ENCODE measurements at places on chromosomes 13 and 19.

DNA sequence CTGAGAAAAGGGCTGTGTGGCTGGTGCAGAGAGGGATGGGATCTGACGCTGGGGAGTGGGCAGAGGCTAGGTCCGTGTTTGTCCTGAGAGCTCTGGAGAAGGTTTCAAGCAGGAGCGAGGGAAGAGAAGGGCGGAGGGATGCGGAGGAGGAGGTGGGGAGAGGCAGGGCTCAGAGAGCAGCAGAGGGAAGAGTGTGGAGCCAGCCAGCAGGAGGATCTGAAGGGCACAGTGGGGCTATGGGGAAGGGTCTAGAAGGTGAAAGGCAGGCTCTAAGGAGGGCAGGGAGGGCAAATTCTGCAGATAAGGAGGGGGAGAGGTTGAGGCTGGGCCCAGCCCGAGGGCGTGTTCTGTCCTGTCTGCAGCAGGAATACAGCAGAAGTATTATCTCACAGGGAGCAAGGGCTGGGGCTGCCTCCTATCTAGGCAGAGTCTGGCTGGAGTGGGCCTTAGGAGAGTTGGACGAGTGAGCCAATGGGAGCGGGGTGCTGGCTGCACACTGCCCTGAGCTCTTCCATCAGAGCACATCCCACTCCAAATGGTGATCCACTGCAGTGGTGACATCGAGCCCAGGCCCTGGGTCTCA is 6.1 kb downstream of the AP2A1 start:
- no peak for DNase-seq

- no peak for DNase-seq
Measured at GRCh38 chr19:16363133-16363851, 38.7 kb downstream of the KLF2 start.

DNA sequence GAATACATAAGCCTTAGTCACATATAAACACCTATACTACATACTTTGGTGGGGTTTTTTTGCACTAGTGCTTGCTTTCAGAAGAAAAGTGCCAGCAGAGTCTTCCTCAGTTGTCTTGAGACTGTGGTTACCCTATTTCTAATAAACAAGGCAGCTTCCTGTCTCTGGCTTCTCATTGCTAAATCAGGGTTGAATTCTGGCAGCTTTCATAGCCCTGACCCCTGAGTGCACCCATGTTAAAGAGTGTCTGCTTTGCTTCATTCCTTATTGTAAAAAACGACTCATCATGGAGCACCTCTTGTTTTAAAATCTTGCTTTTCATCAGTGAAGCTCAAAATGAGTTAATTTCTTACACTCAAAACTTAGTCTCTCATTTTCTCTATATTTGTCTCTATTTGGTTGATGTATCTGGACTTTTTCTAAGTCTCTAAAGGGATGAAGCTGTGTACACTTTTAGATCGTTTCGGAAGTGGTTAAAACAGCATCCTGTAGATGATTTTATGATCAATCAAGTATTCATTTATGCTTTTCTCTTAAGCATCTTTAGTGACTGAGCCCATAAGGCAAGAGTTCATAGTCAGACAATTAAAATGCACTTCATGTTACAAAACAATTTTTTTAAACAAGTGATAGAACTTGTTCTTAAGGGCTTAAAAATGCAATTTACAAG is 72.1 kb downstream of the KLF12 start:
- no peak for DNase-seq

- no peak for DNase-seq
Measured at GRCh38 chr19:19746286-19747213, 13.6 kb upstream of the ZNF14 start.

DNA sequence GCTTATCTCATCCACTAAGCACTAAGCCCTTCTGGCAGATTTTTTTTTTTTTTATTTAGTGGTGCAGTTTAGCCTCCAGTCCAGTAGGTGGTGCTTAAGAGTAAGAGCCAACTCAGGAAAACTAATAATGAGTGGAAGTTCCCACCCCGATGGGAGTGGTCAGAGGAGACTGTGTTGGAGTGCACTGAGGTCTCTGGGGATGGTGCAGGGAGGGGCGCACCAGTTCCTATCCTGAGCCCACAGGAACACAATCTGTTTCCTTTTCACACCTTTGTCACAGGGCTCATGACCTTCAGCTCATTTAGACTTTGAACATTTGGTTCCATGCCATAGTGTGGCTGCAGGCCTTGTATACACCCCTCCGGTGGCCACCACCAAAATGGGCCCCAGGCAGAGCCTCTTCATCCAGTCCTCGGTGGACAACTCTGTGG is 367.4 kb downstream of the SPRY2 start:
- no peak for DNase-seq

GRCh38 chr19:40689339-40690049 is 957 bp downstream of the NUMBL start:
- DNase-seq: no peak

- DNase-seq: no peak
Measured at GRCh38 chr19:35209646-35210045, 18.9 kb downstream of the FAM187B start.

DNA sequence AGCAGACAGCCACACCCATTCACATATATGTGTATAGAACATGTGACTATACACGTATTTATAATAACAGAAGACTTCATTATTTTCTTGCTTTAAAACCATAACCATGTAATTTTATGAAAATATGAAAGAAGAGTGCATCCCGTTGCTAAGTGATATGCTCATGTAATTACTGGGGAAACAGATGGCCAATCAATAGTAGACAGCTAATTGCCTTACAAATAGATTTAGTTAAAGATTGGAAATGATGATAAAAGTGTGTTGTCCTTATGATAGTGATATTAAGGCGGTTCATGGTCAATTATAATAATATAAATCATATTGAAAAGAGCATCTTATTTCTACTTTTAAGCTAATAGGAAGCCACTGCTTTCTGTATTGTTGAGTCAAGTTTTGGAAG is 95.9 kb downstream of the RFC3 start:
- no peak for DNase-seq

- DNase-seq: no peak
Measured at GRCh38 chr13:74006666-74007065, 127.5 kb downstream of the KLF12 start.

DNA sequence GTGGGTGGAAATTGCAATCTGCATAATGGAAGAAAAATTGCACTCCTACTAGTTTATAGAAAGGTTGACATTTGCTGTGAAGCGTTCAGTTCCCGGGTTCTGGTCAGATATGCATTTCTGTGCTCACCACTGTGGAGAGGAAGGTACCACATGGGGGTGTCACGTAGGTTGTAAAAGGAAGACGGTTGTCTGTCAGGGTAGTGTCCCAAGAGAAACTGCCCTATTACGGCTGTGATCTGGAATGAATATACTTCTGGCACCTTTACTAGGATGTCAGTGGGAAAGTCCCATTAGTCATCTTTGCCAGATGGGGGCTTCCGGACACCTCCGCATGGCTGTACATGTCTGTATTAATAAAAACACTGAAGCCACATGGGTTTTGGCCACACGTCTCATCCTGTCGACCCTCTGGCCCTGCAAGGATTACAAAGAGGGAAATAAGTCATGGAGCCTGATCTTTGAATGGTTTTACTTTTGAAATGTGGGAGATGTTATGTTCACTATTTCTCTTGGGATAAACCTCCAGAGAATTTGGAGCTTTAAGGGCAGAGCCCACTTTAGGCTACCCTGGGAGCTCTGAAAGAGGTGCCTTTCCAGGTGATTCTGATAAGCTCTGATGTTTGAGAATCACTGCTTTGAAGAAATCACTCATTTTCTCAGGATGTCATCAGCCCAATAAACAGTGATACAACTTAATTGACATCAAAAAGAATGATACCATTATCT is 133.9 kb downstream of the AKAP11 start:
- no peak for DNase-seq

DNA sequence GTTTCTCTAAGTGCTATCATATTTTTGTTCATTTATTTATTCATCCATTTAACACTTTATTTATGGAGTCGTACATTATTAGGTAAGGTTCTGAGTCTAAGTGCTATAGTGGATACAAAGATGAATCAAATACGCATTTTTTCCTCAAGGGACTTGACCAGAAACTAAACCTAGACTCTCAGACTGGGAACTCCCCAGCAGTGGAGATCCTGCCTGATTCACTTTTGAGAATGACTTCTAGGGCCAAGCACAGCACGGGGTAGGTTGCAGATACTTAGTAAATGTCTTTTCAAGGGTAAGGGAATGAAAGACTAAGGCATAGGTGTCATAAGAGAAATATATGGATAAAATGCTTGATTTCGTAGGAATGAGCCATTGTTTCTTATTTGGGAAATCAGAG is 7.2 kb downstream of the DNAJC15 start:
- DNase-seq: no peak

- DNase-seq: no peak
Measured at GRCh38 chr13:26253262-26253786, 605 bp upstream of the CDK8 start.

- no peak for DNase-seq
Measured at GRCh38 chr13:110471833-110472162, 89.7 kb downstream of the RAB20 start.

GRCh38 chr13:71587817-71588216 is 279.2 kb downstream of the DACH1 start:
- no peak for DNase-seq

- no peak for DNase-seq
Measured at GRCh38 chr13:32381539-32381938, 46.4 kb downstream of the N4BP2L1 start.

DNA sequence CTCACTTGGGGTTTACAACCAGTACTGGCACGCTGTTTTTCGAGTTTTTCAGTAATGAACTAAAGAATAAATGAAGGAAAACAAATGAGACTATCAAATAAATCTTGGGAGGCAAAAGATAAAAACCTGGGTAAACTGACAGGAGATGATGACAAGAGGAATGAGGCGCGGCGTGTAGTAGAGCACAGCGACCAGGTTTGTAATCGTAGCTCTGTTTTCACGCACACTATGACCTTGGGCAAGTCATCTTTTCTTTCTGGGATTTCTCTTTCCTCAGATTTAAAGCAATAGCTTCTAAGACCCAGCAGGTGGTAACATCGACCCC is 419 bp downstream of the MRPS31 start:
- DNase-seq: no peak

DNA sequence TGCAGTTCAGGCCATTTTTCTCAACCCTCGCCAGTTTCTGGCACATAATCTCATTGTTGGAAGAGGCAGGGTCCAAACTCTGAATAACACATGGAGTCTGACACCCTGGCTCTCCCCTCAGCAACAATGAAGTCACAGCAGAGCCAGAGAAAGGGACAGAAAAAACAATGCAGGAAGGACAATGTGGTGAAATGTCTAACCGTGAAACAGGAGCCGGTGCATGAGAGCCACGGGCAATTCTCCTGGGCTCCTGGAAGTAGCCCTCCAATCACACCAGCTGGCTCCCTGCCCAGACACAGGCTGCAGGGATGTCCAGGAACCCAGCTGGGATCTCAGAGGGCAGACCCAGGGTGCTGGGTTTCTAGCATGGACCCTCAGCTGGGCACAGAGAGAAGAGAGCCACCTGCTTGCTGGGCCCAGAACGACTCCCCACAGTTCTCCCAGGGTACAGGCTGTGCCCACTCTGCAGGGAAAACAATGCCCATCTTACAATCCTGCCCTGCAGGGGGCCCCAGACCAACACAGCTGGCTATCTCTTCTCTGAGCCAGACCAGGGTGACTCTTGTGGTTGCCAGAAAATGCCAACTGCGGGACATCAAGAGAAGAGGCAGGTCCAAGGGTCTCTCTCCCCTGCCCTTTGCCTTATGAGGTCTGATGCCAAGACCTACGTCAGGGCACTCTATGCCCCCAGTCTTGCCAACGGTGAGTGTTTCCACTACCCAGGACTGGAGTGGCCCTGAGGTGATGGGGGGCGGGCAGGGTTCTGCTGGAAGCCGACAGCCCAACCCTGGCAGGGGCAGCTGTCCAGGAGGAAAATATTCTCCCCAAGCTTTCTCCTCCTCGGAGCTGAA is 64.5 kb downstream of the CEBPG start:
- no peak for DNase-seq

- no peak for DNase-seq
Measured at GRCh38 chr19:47469363-47469700, 2.4 kb downstream of the SLC8A2 start.

DNA sequence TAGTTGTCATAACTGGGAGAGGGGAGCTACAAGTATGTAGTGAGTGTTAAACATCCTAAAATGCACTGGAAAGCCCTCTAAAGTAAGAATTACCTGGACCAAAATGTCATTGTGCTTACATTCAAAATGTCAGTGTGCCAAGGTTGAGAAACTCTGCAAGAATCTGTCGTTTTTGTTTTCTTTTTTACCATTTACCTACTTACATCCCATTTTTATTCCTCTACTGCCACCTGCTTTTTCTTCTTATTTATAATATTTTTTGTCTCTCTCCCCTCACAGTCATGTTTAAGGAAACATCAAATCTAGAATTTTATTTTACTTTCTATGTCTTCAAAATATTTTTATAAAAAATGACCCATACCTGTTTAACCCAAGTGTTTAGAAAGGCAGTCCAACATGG is 226.4 kb downstream of the PCDH17 start:
- DNase-seq: no peak

- no peak for DNase-seq
Measured at GRCh38 chr19:39277598-39277997, 9.4 kb downstream of the IFNL2 start.

DNA sequence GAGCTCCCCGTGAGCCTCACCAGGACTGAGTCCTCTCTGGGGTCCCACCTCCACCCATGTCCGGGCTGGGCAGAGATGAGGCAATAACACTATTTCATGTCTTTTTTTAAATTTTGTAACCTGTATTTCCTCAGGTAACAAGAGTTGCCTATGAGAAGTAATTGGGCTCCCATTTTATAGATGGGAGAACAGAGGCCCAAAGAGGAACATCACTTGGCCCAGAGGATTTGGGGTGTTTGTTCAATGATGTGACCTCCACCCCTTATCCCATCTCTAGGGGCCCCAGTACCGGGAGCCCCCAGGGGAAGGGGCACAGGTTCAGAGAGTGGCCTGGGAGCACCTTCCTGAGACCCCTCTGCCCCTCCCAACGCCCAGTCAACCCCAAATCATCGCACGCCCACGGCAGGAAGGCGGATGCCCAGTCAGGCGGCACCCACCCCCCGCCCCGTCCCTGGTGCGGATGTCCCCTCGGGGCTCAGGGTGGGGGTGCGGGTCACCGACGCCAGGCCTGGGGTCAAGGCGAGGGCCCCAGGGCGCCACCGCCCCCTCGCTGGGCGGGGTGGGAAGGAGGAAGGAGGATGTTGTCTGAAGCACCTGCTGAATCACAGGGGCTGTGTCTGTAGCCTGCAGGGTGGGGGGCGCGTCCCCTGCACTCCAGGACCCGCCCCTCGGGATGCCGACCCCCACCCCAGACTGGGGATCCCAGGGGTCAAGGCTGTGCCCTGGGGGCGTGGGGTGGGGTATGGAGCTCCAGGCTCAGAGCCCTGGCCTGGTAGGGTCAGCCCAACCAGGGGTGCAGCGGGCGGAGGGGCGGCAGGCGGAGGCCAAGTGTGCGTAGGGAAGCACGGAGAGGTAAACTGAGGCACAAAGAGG is 9.0 kb upstream of the CIRBP start:
- DNase-seq: no peak

GRCh38 chr13:28494504-28494777 is 487 bp downstream of the FLT1 start:
- no peak for DNase-seq

GRCh38 chr13:39224671-39225240 is 186.5 kb downstream of the NHLRC3 start:
- DNase-seq: no peak

- no peak for DNase-seq
Measured at GRCh38 chr13:94703721-94704314, 8.5 kb downstream of the SOX21 start.

- DNase-seq: no peak
Measured at GRCh38 chr13:57632276-57633140, 964 bp downstream of the PCDH17 start.

- no peak for DNase-seq
Measured at GRCh38 chr19:38944981-38945506, 14.3 kb downstream of the MRPS12 start.
